SIG-M5 (cell line): ENCODE measurements at places on chromosomes 11 and 22.

DNA sequence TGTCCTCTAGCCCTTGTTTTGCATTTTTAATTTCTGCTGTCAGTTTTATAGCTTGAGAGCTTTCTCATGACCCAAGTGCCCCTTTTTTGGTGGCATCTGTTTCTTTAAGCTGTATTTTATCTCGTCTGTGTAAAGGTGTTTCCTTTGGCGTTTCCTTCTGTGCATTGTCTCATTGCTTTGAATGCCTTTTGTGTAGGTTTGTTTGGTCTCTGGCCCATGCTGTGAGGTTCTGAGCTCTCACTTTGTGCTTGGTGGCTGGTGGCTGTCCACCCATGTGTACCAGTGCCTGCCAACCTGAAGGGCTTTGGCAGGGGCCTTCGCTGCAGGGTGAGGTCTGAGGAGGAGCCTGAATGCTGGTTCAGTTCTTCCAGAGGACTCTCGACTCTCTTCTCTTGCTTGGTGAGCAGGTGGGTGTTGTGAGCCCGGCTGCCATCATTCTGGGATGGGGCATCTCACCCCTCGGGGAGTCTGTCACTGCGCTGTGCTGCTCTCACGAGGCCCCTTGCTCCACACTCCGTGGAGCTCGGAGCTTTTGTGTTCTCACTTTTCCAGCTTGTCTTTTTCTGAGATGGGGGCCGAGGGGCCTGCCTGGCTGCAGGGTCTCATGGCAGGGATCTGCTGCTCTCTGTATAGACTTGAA, 14.9 kb downstream of the AP2A2 start:
- DNase-seq, result no peak

- no peak for DNase-seq
Observed at GRCh38 chr11:126481303-126481680, 125.8 kb downstream of the ST3GAL4 start.

- no peak for DNase-seq
Observed at GRCh38 chr22:22469527-22469926, 39.0 kb downstream of the ZNF280B start.

GRCh38 chr22:37103151-37103550, 6.4 kb downstream of the TMPRSS6 start:
- DNase-seq, result no peak

- DNase-seq, result no peak
Observed at GRCh38 chr11:41301023-41301422, 158.4 kb downstream of the LRRC4C start.

GRCh38 chr22:27114186-27114585, 456.8 kb downstream of the MIAT start:
- DNase-seq, result no peak

DNA sequence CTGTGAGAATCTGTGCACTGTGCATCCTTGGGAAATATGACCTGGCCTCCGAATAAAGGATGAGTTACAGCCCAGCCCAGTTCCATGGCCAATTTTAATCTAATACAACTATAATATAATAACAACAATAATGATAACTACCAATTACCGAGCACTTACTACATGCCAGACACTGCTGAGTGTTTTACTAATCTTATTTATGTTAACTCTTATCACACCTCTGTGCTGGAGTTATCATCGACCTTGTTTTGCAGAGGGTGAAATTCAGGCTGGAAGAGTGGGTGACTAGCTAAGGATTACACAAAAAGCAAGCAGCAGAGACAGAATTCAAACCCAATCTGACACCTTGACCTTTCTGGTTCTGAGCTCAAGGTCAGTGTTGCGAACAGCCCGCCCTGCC, 83.9 kb downstream of the GALNT18 start:
- no peak for DNase-seq

DNA sequence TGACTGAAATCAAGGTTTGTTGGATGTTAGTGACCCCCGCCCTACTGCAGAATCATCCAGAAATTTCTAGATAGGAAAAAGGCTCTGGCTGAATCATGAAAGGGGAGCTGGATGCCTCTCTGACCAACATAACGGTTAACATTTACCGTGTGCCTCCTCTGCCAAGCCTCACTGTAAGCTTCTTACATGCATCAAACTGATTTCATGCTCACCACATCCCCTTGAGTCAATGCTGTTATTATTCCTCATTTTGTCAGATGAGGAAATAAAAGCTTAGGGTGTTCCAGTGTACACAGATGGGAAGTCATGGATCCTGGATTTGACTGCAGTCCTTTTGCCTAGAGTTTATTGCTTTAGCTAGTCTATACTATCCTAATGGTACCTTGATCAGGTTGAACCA, 5.9 kb upstream of the HMOX1 start:
- DNase-seq, result no peak

DNA sequence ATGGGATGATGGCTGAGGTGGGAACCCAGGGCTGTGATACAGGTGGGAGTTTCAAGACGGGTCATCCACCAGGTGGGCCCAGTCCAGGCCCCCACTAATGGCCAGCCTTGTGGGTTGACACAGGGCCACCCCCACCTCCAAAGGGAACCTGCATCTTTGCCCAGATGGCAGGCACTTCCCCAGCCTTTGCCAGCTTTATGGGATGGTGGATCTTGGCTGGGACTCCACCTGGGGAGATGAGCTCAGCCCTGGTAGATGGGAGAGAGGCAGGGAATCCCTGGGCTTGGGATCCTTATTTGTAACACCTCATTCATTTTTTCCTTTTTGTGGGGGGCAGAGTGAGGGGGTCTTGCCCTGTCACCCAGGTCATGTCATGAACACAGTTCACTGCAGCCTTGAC, 33.4 kb downstream of the CD82 start:
- no peak for DNase-seq

- no peak for DNase-seq
Observed at GRCh38 chr11:123187665-123188507, 7.2 kb downstream of the CLMP start.

DNA sequence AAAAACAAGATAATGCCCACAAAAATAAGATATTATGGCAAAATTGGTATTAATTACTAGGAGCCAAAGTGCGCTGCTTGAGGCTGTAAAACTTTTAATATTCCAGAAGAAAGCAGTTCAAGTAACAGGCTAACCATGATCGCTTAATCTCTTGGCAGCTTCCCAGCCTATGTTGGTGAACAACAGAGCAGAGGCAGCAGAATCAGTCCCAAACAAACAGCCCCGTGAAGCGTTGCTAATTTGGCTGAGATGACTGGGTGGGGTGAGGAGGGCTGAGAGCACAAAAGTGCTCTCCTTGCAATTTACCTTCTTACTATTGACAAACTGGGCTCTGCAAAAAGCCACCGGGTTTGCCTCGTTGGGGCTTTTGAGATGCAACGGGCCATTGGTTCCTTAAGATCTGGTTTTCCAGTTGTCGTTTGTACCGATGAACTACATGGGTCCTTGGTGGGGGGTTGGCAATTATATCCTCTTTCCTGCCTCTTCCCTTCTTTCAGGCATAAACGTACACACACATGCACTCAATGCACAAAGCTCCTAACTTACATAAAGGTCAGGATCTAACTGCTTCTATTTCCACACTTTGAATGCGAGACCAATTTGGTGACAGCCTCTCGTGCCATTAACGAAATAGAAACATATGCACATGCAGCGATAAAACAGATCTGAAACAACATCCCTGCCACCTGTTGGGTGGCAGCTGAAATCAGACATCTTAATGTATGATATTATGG, 407.6 kb upstream of the CADM1 start:
- DNase-seq, result no peak

DNA sequence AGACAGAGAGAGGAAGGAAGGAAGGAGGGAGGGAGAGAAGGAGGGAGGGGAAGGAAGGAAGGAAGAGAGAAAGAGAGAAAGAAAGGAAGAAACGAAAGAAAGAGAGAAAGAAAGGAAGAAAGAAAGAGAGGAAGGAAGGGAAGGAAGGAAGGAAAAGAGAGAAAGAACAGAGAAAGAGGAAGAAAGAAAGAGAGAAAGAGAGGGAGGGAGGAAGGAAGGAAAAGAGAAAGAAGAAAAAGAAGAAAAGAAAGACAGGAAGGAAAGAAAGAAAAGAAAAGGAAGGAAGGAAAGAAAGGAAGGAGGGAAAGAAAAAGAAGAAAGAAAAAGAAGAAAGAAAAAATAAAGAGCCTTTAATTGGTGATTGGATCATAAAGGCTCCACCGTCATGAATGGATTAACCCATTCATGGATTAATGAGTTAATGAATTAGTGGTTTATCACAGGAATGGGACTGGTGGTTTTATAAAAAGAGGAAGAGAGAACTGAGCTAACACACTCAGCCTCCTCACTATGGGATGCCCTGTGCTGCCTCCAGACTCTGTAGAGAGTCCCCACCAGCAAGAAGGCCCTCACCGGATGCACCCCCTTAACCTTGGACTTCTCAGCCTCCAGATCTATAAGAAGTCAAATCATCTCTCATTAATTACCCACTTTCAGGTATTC, 9.0 kb upstream of the PLAAT2 start:
- DNase-seq, result no peak

DNA sequence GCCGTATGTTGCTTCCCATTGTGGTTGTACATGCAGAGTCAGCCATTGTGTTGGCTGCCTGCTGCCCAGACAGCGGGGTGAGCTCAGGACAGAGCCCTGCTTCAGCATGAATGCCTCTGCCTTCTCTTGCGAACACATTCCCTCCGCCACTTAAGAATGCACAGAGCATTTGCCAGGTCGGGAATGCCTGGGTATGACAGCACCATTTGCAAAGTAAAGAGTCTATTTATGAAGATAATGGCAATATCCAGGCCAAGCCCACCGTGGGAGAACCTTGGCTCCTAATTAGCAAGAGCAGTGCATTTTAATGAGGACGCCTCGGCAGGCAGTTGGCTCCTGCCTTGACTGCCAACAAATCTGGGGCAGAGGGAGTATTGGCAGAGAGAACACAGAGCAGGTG, 62.5 kb upstream of the SORL1 start:
- DNase-seq, result no peak

- DNase-seq, result no peak
Observed at GRCh38 chr11:89612096-89612495, 98.0 kb upstream of the TRIM77 start.

GRCh38 chr22:42553475-42554361, at the start of gene SERHL2:
Gene SERHL2, plus strand, starts transcription at chr22:42553956. Its CDS starts 65 bp downstream, at chr22:42554021.
- DNase-seq, result no peak

GRCh38 chr22:36097880-36098279, 62.7 kb downstream of the APOL3 start:
- no peak for DNase-seq

DNA sequence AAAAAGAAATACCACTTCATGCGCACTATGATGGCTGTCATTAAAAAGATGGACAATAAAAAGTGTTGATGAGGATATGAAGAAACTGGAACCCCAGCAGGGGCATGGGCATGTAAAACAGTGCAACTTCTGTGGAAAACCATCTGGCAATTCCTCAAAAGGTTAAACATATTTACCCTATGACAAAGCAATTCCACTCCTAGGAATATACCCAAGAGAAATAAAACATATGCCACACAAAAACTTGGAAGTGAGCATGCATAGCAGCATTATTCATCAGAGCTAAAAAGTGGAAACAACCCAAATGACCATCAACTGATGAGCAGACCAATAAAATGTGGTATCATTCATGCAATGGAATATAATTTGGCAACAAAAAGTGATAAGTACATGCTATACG, 50.1 kb downstream of the LRRC32 start:
- no peak for DNase-seq

DNA sequence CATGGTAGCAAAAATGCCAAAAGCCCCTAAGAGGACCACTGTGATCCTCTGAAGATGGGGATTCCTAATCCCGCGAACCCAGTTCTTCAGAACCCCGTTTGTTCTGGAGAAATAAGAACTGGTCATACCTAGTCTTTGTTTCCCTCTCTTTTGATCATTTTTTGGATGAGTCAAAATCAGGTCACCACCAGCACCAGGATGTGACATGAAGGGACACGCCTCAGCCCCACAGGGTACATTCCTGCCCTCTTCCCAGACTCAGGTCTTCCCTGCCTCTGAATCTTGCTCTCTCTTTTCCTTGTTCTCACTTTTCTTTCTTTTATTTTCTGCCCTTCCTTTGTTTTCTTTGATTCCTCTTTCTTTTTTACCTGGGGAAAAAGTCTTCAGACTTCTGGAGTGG, 14.6 kb upstream of the ANO1 start:
- no peak for DNase-seq

- no peak for DNase-seq
Observed at GRCh38 chr11:60946601-60947264, 5.2 kb downstream of the SLC15A3 start.

GRCh38 chr11:94295534-94295933, 8.8 kb upstream of the IZUMO1R start:
- DNase-seq, result no peak

GRCh38 chr11:131932584-131933325, 562.3 kb downstream of the NTM start:
- DNase-seq, result no peak

GRCh38 chr11:23123753-23124152, 263.5 kb upstream of the CCDC179 start:
- no peak for DNase-seq

DNA sequence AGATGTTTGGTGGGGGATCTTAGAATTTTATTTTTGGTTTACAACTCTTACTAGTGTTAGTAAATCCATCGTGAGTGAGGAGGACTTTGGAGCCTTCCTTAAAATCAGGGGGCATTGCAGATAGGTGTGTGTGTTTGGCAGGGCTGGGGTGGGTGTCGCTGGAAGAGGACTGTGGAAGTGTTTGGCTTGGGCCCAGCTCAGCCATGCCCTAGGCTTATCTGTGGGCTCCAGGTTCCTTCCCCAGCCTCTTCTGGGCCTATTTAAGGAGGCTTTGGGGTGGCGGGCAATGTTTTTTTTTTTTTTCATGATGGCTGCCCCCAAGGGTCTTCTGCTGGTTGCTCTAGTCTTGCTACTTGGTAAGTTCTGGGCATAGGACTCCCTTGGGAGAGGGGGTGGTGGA, 22.1 kb downstream of the MTFP1 start:
- DNase-seq, result no peak

DNA sequence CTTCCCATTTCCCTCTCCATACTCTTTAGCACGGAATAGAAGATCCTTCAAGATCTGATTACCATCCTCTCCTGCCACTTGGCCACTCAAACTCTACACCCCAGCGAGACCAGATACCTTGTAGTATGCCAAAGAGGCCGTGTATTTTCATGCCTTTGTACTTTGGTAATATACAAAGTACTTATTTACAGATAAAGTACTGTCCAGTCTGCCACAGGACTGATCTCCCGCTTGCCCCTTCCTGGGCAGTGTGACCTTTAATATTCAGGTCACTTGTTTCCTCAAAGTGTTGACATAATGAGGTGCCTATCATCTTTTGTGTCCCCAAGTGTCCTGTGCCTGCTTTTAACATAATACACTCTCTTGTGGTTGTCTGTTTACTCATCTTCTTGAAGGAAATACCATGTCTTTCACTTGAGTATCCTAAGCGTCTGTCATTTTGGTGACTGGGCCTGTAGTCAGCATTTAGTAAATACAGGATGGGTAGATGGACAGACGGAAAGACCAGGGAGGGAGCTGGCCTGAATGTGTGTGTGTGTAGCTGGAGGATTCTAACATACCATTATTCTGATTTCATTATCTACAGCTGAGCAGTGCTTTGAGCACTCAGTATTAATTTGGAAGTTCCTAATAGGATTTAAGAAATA, 137.4 kb downstream of the NAV2 start:
- no peak for DNase-seq

GRCh38 chr11:65491614-65492386, 7.0 kb upstream of the MALAT1 start:
- DNase-seq, result no peak

GRCh38 chr11:2827256-2827655, 58.3 kb downstream of the CDKN1C start:
- no peak for DNase-seq

- DNase-seq, result no peak
Observed at GRCh38 chr11:12862696-12863469, 146.2 kb upstream of the RASSF10 start.
